Uterus (tissue), 4 donors: ENCODE measurements at places on chromosomes 6 and 20. TPM values are rescaled to one million over a fixed set of nuclear protein-coding genes. Genes with fewer than 3 reads are reported as not detected.

Gene SLC17A3
- total RNA-seq: not detected

Gene CTAGE9
- total RNA-seq: not detected

Gene ALDH5A1
- total RNA-seq: 8.5 TPM

Gene SRF
- 47.1 TPM for total RNA-seq

Gene BPI
- total RNA-seq: 0.27 TPM

Gene TMC2
- not detected for total RNA-seq

Gene ASIP
- not detected for total RNA-seq

Gene OR2B6
- not detected for total RNA-seq

GRCh38 chr6:47651505-47651944, 46.9 kb upstream of the ADGRF4 start:
- no peak overlapping the region for H3K27ac ChIP-seq
- no peaks in the 10 kb centered on the region for H3K36me3 ChIP-seq
- H3K27me3 ChIP-seq: no peaks in the 10 kb centered on the region
- DNase-seq: no peak
- no peak overlapping the region for H3K4me3 ChIP-seq
- no peaks in the 10 kb centered on the region for H3K4me1 ChIP-seq

GRCh38 chr20:62405108-62405980, 1.7 kb downstream of the CABLES2 start:
- H3K36me3 ChIP-seq: no peaks in the 10 kb centered on the region
- peak; percentile 77 for DNase-seq
- no peak overlapping the region for H3K4me3 ChIP-seq
- no peaks in the 10 kb centered on the region for H3K4me1 ChIP-seq
- H3K27ac ChIP-seq: peak overlapping the region; percentile 73

DNA sequence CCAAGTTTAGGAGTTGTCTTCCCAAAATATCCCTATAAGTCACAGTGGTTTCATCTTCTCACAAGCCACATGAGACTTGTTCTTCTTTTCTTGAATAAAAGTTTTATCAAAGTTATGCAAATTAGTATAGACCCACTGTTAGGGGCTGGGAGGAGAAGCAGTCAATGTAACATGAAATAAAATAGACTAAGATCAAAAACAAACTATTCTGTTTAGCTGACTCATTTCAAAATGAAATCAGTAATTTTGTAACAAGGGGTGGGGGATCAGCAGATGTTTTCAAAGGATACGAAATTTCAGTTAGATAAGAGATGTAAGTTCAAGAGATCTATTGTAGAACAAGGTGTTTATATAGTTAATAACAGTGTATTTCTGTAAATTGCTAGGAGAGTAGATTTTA, 339.6 kb upstream of the PRDM1 start:
- H3K27me3 ChIP-seq: no peaks in the 10 kb centered on the region
- no peak overlapping the region for H3K27ac ChIP-seq
- no peaks in the 10 kb centered on the region for H3K4me1 ChIP-seq
- H3K4me3 ChIP-seq: no peak overlapping the region
- DNase-seq: no peak

- no peak for DNase-seq
- no peaks in the 10 kb centered on the region for H3K27me3 ChIP-seq
- no peaks in the 10 kb centered on the region for H3K4me1 ChIP-seq
- H3K36me3 ChIP-seq: no peaks in the 10 kb centered on the region
Measured at GRCh38 chr6:133894369-133894768, 5.5 kb downstream of the TCF21 start.

- DNase-seq: no peak
- H3K27ac ChIP-seq: peak overlapping the region; percentile 63
- H3K36me3 ChIP-seq: no peaks in the 10 kb centered on the region
- H3K4me1 ChIP-seq: peaks cover 6% of the 10 kb centered on the region
- no peak overlapping the region for H3K4me3 ChIP-seq
Measured at GRCh38 chr6:154579485-154579884, 69.0 kb upstream of the CNKSR3 start.

- H3K4me3 ChIP-seq: no peak overlapping the region
- no peaks in the 10 kb centered on the region for H3K27me3 ChIP-seq
- DNase-seq: no peak
- H3K27ac ChIP-seq: peak overlapping the region; percentile 53
- H3K4me1 ChIP-seq: no peaks in the 10 kb centered on the region
Measured at GRCh38 chr6:43789447-43789846, 19.4 kb downstream of the VEGFA start.

DNA sequence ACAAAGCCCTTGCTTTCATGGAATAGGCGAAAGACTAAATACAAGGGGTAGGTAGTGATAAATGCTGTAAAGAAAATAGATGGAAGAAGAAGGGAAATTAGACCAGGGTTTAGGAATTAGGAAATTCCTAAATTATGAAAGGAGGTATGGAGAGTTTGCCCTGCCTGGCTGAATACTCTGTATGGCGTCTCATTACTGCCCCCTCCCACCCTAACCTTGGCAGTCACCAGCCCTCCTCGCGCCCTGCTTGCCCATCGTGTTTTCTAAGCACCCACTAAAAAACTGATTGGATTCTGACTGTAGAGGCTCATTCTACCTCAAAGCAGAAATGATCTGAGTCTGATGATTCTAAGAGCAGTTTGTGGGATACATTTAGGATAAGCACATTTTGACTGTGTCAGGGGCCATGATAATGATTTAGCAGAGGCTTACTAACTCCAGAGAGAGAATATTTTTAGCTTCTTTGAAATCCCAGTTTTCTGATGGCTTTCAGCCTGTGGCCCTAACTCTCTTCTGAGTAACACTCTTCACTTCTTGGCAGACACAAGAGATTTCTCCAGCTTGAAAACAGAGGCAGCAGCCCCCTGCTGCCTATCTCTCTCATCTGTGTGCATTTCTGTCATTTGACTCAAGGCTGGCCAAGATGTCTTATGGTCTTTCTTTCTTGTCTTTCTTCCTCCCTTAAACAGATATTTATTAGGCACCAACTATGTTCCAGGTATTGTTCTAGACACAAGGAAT, 1.4 kb upstream of the CHD6 start:
- H3K4me1 ChIP-seq: peaks cover 8% of the 10 kb centered on the region
- no peaks in the 10 kb centered on the region for H3K36me3 ChIP-seq
- no peak overlapping the region for H3K4me3 ChIP-seq

GRCh38 chr6:40152701-40153436, 218.6 kb upstream of the MOCS1 start:
- no peak for DNase-seq
- no peaks in the 10 kb centered on the region for H3K27me3 ChIP-seq
- H3K27ac ChIP-seq: no peak overlapping the region
- no peaks in the 10 kb centered on the region for H3K36me3 ChIP-seq

GRCh38 chr6:93369586-93370134, 49.7 kb downstream of the EPHA7 start:
- no peaks in the 10 kb centered on the region for H3K27me3 ChIP-seq
- H3K27ac ChIP-seq: no peak overlapping the region
- H3K36me3 ChIP-seq: no peaks in the 10 kb centered on the region
- no peaks in the 10 kb centered on the region for H3K4me1 ChIP-seq

DNA sequence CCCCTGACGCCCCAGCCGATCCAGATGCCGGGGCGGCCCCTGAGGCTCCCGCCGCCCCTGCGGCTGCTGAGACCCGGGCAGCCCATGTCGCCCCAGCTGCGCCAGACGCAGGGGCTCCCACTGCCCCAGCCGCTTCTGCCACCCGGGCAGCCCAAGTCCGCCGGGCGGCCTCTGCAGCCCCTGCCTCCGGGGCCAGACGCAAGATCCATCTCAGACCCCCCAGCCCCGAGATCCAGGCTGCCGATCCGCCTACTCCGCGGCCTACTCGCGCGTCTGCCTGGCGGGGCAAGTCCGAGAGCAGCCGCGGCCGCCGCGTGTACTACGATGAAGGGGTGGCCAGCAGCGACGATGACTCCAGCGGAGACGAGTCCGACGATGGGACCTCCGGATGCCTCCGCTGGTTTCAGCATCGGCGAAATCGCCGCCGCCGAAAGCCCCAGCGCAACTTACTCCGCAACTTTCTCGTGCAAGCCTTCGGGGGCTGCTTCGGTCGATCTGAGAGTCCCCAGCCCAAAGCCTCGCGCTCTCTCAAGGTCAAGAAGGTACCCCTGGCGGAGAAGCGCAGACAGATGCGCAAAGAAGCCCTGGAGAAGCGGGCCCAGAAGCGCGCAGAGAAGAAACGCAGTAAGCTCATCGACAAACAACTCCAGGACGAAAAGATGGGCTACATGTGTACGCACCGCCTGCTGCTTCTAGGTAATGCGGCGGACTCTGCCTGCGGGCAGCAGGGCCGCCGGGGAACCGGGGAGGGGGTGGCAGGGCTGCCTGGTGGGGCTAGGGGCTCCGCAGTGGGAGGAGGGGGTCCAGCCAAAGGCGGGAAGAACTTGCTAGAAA, 2.3 kb downstream of the GNAS start:
- H3K4me1 ChIP-seq: no peaks in the 10 kb centered on the region
- no peaks in the 10 kb centered on the region for H3K27me3 ChIP-seq
- DNase-seq: no peak

DNA sequence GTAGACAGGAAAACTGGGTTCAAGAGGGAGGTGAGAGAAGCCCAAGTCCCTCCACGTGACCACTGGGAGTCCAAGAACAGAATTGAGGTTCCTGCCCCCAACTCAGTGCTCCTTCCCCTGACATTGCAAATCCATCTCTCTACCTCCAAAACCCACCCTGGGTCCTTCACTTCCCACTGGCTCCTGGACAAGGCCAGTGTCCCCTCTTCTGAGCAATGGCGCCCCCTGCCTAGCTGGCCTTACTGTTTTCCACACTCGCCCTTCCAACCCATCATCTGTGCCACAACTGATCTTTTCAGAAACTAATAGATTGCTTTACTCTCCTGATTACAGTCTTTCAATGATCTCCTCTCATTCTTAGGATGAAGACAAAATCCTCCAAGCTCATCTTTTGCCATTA, 200.3 kb downstream of the ANKRD60 start:
- no peaks in the 10 kb centered on the region for H3K27me3 ChIP-seq
- DNase-seq: no peak
- H3K36me3 ChIP-seq: no peaks in the 10 kb centered on the region
- H3K27ac ChIP-seq: no peak overlapping the region
- no peaks in the 10 kb centered on the region for H3K4me1 ChIP-seq

DNA sequence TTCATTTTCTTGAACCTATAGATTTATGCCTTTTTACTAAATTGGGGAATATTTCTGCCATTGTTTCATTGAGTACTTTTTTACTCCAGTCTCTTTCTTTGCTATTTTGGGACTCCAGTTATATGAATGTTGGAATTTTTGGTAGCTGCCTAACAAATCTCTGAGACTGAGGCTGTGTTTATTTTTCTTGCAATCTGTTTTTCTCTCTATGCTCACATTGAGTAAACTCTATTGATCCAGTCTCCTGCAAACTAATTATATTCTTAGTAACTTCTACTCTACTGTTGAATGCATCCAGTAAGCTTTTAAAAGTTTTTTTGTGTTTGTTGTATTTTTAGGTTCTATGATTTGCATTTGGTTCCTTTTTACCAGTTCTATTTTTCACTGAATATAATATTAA, 903.4 kb upstream of the GJE1 start:
- no peaks in the 10 kb centered on the region for H3K36me3 ChIP-seq
- no peaks in the 10 kb centered on the region for H3K27me3 ChIP-seq
- H3K4me1 ChIP-seq: no peaks in the 10 kb centered on the region
- no peak overlapping the region for H3K4me3 ChIP-seq

DNA sequence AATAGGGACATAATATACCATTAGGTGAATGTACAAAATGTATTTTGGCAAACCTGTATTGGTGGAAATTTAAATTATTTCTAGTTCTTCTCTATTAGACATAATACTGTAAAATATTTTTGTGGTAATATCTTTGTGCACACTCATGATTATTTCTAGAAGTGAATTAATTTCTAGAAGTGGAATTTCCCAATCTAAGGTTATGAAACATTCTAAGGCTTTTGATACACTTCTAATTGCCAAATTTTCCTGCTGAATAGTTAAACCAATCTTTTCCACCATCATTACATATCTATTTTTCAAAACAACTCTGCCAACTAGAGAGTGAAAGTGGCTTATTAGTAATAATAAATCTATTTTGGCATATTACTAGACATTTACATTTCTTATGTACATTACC, 1.8 kb upstream of the CCND3 start:
- no peak for DNase-seq
- H3K36me3 ChIP-seq: no peaks in the 10 kb centered on the region
- H3K27me3 ChIP-seq: no peaks in the 10 kb centered on the region
- peaks cover 10% of the 10 kb centered on the region for H3K4me1 ChIP-seq
- H3K4me3 ChIP-seq: no peak overlapping the region

DNA sequence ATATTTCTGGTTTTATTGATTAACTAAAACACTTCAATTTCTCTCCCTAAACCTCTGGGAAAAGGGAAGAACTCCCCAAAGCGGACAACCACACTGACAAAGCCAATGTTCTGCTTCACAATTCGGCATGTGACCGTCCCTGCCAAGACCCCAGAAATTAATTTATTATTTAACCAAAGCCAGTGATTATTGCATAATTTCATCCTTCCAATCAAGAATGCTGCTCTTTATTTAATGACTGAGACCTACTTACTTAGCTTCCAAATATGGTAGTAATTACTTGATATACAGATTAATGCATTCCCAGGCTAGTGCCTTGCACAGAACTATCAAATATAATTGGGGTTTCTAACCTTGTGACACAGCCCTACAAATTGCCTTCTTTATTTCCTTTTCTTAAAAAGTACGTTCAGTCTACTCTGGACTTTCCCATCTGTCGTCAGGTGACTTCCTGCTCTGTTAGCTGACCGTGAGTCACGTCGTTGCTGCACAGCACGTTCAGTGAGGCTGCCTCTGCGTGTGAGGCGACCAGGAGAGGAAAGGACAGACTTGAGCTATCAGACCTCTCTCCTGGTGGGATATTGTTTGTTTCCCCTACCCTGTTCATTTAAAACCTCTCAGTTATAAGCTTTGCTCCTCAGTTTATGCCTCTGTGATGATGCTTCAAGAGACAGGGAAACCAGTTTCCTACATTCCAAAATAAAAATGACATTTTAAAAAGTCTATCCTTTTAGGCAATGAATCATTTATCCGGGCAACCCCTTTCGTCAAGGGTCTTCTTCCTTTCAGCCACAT, 55.7 kb upstream of the TNFAIP3 start:
- no peak overlapping the region for H3K4me3 ChIP-seq
- no peaks in the 10 kb centered on the region for H3K27me3 ChIP-seq
- peak; percentile 75 for DNase-seq
- H3K36me3 ChIP-seq: no peaks in the 10 kb centered on the region
- no peaks in the 10 kb centered on the region for H3K4me1 ChIP-seq

DNA sequence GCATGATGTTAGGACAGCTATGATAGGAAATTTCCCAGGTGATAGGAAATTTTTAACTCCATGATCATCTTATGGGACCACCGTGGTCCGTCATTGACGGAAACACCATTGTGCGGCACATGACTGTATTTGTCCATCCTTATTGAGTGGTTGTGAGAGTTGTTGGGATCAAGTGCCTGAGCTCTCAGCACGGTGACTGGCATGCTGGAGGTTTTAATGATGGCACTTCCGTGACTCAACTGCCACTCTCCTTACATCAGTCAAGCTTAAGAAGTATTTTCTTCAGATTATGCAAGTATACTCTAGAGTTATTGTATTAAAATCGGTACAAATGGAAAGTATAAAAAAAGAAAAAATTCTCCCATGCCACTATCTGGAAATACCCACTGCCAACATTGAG, 20.7 kb downstream of the PBOV1 start:
- DNase-seq: no peak
- H3K36me3 ChIP-seq: no peaks in the 10 kb centered on the region
- H3K4me3 ChIP-seq: no peak overlapping the region
- no peaks in the 10 kb centered on the region for H3K27me3 ChIP-seq
- no peaks in the 10 kb centered on the region for H3K4me1 ChIP-seq
- H3K27ac ChIP-seq: no peak overlapping the region
